ENCODE measurements at places on chromosomes 4 and X. TPM values are rescaled to one million over a fixed set of nuclear protein-coding genes. Genes with fewer than 3 reads are reported as not detected.

The SPANXD gene
- not detected for total RNA-seq

The CNGA1 gene
- total RNA-seq = not detected

The SCML2 gene
- 1.2 TPM for total RNA-seq

The COL4A6 gene
- 0.54 TPM for total RNA-seq

The ZNF280C gene
- total RNA-seq = 4.7 TPM

The TRMT44 gene
- total RNA-seq = 11.2 TPM

The REELD1 gene
- not detected for total RNA-seq

The AFF2 gene
- total RNA-seq = 0.12 TPM

The TEX11 gene
- not detected for total RNA-seq

The AKAP4 gene
- not detected for total RNA-seq

The STK26 gene
- total RNA-seq = 4.5 TPM

The GATA1 gene
- total RNA-seq = not detected

The TRAM1L1 gene
- 1.3 TPM for total RNA-seq

The HSPA4L gene
- 2.9 TPM for total RNA-seq

The STK32B gene
- 1.7 TPM for total RNA-seq
